M059J (cell line): ENCODE measurements at places on chromosomes 4 and X. TPM values are rescaled to one million over a fixed set of nuclear protein-coding genes. Genes with fewer than 3 reads are reported as not detected.

Gene RGN
- 1.7 and 1.9 TPM in 2 replicates for total RNA-seq

Gene MAOB
- total RNA-seq, result 0.30 and 0.34 TPM in 2 replicates

DNA sequence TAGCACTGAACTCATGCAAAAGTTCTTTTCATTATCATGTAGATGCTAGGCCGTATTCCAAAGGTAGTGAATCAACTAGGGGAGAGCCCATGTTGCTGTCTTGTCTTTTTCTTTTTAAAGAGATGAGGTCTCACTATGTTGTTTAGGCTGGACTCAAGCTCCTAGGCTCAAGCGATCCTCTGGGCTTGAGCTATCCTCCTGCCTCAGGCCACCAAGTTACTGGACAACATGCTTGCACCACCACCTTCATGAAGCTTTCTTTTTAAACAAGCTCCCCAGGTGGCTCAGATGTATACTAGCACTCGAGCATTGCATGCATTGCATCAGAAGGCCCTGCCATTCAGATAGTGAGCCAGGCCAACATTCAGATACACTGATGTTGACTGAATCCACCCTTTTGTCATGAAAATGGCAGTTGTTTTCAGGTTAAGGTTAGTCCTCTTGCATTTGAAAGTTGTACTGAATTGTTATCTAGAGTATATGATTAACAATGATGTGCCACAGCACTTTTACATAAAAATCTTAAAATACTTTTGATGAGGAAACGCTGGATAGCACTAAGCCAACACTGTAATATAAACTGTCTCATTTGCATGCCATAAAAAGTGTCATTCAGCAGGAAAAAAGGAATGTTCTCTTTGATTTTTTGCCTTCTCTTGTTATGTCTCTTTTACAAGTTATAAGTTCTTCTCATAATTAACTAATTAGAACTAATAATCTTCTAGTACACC is 76.7 kb downstream of the FNIP2 start:
- no peak for DNase-seq

DNA sequence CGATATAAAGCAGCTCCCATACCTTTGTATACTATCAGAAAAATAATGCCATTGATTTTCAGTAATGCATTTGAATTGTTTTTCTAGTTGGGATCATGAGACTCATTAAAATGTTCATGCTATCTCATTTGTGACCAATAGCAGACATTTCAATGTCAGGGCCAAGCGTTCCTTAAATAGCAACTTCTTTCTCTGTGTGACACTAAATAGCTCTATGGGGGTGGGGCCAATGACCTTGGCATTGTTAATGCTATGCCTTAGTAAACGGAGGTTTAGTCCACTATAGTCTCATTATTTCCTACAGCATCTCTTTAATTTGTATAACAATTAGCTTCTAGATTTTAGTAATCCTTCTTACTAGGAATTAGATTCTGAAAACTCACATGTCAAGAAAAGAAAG is 48.6 kb upstream of the ARHGAP24 start:
- DNase-seq, result no peak

Gene NHS
- 5.1 and 7.5 TPM in 2 replicates for total RNA-seq

DNA sequence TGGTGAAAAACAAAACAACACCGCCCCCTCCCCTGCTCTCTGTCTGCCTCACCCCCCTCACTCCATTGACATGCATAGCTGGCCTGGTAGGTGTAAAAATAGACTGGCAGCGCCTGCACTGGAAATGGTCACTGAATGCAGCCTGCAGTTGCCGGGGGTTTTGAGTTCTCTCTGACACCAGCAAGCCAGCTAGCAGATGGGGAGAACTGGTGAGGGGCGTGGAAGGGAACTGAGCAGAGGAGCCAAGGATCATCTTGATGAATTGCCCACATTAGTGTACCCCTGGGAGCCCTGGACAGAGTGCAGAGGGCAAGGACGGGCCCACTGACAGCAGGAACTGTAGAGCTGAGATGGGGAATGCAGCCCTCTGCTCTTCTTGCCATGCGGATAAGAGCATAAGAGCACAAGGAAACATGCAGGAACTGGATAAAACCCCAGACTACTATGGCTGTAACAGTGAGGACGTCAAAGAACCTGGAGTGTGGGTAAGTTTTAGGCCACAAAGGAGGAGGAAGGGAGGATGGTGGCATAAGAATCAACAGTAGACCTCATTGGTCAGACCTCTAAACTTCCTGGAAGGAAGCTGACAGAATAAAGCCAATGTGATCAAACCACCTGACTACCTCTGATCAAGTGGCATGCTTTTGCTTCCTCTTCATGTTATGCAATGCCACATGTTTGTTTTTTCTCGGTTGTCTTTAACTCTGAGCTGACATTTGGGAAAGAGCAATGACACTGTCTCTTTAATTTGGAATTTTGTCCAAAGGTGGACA is 96.3 kb downstream of the ANK2 start:
- no peak for DNase-seq
